Fibroblast of upper back skin (primary cell): ENCODE measurements at places on chromosomes 5 and 9.
A peak's percentile ranks its signal among the peaks of the same experiment; 100 is the strongest.

DNA sequence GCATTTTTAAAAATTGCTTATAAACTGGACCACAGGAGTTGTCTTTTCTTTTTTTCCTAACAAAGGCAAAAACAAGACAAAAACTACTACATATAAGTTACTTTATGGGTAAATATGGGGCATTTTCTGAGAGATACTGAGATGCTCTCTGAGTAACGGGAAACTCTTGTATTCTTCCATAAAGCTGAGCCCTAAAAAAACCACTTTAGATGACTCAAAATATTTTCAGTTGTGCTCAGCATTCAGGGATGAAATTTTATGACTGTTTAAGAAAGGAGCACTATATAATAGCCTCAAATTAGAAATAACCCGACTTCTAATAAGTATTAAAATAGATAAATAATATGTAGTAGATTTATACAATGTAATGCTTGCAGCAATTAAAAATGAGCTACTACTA is 644.5 kb downstream of the KCTD16 start:
- no peak for DNase-seq

GRCh38 chr5:115594128-115595047 is 7.9 kb downstream of the TICAM2 start:
- peak; percentile 25 for DNase-seq

- peak; percentile 21 for DNase-seq
Measured at GRCh38 chr9:124749781-124750180, 21.3 kb downstream of the NR6A1 start.

GRCh38 chr9:21102305-21102704 is 24.6 kb upstream of the IFNB1 start:
- peak; percentile 12 for DNase-seq
